Stimulated activated CD8-positive, alpha-beta memory T cell treated with anti-CD3 and anti-CD28 coated beads, Interleukin-4, amount 100 ng/mL, for 1 hour (primary cell): ENCODE measurements at places on chromosomes 13 and 19.

- DNase-seq: no peak
Observed at GRCh38 chr19:32178956-32179355, 166.5 kb upstream of the ZNF507 start.

- DNase-seq: no peak
Observed at GRCh38 chr13:68304286-68304893, 1074.3 kb upstream of the PCDH9 start.

DNA sequence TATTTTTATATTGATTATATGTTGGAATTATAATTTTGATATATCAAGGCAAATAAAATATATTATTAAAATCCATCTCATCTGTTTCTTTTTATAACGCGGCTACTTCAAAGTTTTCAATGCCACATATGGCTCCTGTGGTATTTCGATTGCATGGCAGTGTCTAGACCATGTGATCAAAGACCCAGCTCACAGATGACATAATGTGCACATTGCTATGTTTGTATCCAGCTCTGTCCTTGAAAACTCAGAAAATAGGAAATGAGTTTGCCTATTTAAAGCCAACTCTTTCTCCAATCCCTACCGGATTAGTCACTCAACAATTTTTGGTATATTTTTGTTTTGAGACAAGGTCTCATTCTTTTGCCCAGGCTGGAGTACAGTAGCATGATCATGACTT is 26.2 kb downstream of the TMTC4 start:
- no peak for DNase-seq

DNA sequence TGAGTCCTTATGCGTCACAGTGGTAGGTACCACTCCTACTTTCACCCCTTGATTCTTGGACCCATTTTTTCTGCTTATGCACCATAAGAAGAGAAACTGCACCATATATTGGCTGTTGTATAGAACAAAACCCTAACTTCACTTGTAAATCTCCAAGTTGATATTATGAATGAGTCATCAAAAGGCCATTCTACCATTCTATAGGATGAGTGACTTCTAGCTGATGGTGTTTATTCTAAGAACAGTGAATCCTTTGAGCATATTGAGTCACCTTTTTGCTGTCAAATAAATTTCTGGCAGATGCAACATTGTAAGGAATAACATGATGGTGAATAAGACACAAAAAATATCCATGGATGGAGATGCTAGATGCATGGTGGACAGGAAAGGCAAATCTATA is 57.7 kb downstream of the POLR1D start:
- no peak for DNase-seq

DNA sequence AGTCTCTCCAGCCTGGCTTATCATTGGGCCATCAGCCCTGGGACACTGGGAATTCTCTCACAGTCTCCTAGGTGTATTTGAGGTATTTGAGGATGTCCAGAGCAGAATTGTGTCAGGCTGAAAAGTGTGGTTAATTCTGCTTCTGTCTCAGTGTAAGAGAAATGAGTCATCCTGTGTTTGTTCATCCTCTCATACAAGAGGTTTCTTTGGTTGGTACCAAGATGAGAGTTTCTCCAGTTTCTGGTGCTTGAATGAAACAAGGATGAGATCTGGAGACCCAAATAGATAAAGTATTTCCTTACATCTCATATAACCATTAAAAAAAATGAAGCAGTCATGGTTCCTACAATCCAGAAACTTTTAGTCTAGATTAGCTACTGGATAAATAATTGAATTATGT is 7.7 kb downstream of the ZNF253 start:
- DNase-seq: no peak

GRCh38 chr13:97975280-97975847 is 21.9 kb downstream of the IPO5 start:
- DNase-seq: no peak

- DNase-seq: no peak
Observed at GRCh38 chr19:19544257-19544953, 6.3 kb downstream of the CILP2 start.

- no peak for DNase-seq
Observed at GRCh38 chr13:79056706-79057105, 349.3 kb downstream of the RBM26 start.

GRCh38 chr19:54644056-54644455 is 13.8 kb downstream of the LILRB1 start:
- no peak for DNase-seq

DNA sequence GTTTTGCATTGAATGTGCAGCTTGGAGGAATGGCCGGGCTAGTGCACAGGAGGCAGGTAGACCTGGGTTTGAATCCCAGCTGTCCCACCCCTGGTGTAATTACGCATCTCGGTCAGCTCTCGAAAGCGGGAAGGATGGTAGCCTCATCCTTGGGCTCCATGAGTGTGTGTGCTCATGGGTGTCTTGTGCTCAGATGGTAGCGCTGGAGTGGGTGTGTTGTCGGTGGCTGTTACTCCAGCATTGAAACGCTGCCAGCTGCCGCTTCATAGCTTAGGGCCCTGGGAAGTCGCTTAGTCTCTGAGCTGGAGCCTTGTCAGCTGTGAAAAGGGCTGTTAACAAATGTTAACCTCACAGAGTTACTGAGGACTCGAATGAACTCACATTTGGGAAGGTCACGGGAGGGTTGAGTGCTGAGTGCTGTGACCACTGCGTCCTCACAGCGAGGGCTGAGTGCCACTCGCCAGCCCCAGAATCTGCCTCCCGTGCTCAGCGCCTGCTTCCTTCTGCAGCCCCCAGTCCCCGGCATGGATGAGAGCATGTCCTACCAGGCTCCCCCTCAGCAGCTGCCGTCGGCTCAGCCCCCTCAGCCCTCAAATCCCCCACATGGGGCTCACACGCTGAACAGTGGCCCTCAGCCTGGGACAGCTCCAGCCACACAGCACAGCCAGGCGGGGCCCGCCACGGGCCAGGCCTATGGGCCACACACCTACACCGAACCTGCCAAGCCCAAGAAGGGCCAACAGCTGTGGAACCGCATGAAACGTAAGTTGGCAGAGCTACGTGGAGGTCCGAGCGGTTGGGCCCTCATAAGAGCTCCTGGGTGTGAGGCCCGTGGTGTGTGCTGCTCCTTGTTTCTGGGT is 5.2 kb downstream of the LENG8 start:
- no peak for DNase-seq

DNA sequence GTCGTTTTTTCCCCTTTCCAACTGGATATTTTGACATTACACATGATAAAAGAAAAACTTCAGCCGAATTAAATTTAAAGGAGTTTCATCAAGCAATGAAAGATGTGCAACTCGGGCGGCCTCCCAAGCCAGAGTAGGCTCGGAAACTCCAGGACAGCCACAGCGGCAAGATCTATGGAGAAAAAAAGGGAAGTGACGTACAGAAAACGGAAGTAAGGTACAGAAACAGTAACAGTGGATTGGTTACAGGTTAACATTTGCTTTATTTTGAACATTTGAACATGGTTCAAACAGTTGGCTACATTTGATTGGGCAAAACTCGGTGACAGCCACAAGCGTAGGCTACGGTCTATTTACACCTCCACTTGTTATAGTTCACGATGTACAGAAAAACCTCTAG is 30.5 kb upstream of the FAM124A start:
- DNase-seq: no peak

DNA sequence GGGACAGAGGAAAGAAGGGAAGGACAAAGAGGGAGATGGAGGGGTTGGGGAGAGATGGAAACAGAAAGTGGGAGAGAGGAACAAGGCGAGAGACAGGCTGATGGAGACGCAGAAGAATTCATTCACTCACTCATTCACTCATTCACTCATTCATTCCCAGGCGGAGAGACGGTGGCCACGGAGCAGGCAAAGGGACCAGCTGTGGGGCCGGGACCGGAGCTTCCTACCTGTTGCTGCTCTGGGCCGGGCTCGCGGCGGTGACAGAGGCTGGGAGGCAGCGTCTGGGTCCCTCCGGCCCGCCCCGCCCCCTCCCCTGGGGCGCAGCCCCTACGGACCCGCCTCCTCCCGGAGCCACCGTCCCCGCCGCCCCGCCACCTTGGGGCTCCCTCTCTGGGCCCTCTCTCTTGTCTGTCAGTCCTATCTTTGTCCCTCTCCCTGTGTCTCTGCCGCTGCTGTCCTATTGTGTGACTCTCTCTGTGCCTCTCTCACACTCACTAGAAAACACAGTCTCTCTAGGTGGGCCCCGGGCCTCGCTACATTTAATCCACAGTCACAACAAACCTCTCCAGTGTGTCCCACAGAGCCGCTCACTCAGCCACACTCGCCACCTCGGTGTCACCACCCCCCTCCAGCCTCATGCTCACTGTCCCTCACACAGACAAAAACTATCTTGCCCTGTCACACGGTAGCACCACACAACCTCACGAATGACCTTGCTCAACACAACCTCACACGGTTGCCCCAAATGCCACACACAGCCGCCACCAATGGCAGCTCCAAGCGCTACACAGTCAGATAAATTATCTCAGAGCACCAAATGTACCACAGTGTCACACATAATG is at the start of gene GNG8:
Gene GNG8 (minus strand): TSS at position 283 of the 842 bp plus-strand sequence. CDS start 1,520 bp downstream, outside the sequence.
- no peak for DNase-seq

- no peak for DNase-seq
Observed at GRCh38 chr19:1360818-1361461, 22.8 kb upstream of the NDUFS7 start.

DNA sequence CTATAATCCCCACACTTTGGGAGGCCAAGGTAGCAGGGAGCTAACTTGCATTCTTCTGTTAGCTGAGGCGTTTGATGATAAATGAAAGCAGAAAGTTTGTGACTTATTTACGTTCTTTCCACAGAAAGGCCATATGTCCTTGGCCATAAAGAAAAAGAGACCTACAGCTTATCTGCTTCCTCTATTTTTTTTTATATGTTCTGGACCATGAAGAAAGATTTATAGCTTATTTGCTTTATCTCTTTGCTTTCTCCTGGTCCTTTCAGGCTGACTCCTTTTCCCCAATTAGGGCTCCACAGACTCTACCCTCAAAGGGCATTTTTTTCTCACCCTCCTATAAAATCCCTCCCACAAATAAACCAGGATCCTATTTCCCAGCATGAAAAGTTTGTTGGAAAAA is 1.5 kb upstream of the ZNF616 start:
- no peak for DNase-seq

- DNase-seq: no peak
Observed at GRCh38 chr13:108226184-108226583, 8.0 kb downstream of the ABHD13 start.

DNA sequence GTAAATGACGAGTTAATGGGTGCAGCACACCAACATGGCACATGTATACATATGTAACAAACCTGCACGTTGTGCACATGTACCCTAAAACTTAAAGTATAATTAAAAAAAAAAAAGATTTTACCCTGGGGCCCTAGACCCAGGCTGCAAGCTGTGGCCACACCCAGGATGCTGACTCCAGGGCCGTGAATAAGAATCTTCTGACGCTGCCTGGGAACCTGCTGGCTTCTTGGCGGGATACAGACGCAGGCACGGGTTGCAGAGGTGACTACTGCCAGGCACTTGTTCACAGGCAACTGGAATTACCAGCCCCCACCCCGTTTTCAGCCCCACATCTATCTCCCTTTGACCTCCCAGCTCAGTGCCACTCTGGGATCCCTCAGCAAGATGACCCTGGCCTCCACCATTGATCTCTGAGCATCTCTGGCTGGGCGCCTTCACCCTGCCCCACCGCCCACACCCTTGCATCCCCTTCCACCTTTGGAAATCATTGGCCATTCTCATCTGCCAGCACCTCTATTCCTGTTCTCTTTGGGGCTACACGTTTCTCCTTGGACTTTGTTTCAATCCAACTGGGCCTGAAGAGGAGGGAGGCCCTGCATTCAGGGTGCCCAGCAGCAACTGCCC is 21.1 kb upstream of the CFAP97D2 start:
- DNase-seq: no peak

DNA sequence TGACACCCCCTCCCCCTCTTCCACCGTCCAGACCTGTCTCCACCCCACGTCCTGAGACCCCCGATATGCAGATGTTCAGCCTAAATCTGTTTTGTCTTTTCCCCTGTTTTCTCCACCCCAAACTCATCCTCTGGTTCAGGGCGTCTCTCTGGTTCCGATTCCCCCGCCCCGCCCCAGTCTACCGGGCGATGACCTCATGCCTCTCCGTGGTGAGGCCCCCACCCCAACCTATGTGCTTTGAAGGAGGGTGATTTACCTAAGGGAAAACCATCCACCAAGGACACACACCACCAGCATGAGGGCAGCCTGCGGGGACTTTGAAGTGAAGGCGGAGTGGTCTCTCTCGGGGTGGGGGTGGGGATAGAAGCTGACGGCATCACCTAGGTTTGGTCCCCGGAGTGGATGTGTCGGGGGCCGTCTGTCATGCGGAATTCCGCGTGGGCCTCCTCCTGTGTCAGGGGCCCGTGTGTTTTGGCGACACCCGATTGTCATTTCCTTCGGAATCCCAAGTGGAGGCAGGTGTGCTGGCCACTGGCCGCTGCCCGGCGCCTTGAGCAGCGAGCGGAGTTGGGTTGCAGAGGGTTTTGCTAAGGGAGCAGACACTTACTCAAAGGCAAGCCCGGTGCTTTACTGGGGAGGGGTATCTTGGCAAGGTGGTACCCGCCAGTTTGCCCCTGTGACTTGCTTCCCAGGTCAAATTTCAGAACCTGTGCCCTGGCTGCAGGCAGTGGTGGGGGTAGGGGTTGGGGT is 1.4 kb downstream of the FZR1 start:
- DNase-seq: no peak

GRCh38 chr13:100333141-100333540 is 244.2 kb downstream of the PCCA start:
- DNase-seq: no peak

- DNase-seq: no peak
Observed at GRCh38 chr13:99208845-99209527, 8.3 kb downstream of the UBAC2 start.

DNA sequence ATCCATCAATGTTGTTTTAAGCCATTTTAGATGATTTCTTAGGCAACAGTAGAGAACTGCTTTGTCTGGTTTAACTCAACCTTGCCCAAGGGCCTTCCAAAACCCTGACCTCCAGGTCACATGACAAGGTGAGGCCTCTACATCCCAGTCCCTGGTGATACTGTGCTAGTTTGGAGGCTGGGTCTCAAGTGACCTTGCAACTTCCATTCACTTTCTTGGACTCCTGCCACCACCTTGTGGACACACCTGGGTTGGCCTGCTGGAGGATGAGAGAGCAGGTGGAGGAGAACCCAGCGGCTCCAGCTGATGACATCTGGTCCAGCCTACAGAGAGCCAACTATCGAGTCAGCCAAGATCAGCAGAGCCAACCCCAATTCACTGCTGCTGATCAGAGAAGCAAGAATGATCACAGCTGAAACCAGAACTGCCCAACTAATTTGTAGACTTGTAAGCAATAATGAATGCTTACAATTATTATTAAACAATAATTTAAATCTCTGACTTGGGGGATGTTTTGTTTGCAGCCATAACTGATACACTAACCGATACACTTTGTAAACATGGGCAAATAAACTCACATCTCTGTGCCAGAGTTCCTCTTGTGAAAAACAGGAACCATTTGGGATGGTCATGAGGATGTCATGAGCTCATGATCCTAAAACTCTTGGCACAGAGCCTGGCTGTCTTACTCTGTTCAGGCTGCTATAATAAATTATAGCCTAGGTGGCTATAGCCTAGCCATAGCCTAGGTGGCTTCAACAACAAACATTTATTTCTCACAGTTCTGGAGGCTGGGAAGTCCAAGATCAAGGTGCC is 11.5 kb downstream of the FAM187B start:
- DNase-seq: no peak

GRCh38 chr19:35519291-35519690 is 5.8 kb upstream of the DMKN start:
- no peak for DNase-seq

- no peak for DNase-seq
Observed at GRCh38 chr19:42330241-42330711, 4.8 kb downstream of the MEGF8 start.

GRCh38 chr13:75217949-75218348 is 264.0 kb downstream of the TBC1D4 start:
- DNase-seq: no peak

GRCh38 chr19:6259312-6259861 is 20.4 kb downstream of the MLLT1 start:
- DNase-seq: no peak
